ENCODE measurements at places on chromosomes 12 and 14. TPM values are rescaled to one million over a fixed set of nuclear protein-coding genes. Genes with fewer than 3 reads are reported as not detected.

CDH24 gene
- total RNA-seq = 1.6 TPM

ING4 gene
- 71.3 TPM for total RNA-seq

RPS6KL1 gene
- total RNA-seq = 3.2 TPM

DNA sequence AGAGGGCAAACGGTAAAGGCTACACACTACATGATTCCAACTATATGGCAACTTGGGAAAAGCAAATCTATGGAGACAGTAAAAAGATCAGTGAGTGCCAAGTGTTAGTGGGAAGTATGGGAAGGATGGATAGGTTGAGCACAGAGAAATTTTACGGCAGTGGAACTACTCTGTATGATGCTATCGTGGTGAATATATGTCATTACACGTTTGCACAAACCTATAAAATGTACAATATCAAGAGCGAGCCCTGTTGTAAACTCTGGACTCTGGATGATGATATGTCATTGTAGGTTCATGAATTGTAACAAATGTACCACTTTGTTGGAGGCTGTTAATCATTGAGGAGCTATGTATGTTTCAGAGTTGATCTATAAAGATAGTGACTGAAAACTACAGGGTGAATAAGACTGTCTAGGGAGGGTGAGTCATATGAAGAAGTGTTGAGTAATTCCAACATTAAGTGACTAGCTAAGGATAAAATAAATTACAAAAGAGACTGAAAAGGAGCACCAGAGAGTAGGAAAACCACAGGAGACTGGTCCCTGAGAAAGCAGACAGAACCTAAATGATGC lies 349.2 kb upstream of the LMO3 start:
- no peak for DNase-seq

GRCh38 chr12:27733052-27733656 lies 22.5 kb downstream of the MRPS35 start:
- DNase-seq = no peak

- DNase-seq = no peak
Measured at GRCh38 chr14:28707814-28708213, 58.8 kb upstream of the FOXG1 start.

- no peak for DNase-seq
Measured at GRCh38 chr14:88348546-88348945, 25.5 kb upstream of the KCNK10 start.

DNA sequence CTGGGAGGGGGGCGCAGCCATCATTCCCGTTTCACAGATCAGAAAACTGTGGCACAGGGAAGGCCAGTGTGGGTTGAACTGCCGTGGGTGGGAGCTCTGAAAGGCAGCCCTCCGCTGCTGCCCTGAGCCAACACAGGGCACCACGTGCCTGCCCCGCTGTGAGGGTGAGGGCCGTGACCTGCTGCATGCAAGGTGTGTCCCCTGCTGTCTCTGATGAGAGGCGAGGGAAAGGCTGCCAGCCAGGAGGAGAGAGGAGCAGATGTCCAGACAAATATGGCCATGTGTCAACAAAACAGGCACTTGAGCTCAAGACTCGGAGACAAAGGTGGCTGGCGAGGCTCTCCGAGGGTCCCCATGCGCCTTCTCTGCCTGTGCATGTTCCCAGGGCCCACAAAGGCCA lies 108.8 kb downstream of the RBM19 start:
- DNase-seq = no peak

DNA sequence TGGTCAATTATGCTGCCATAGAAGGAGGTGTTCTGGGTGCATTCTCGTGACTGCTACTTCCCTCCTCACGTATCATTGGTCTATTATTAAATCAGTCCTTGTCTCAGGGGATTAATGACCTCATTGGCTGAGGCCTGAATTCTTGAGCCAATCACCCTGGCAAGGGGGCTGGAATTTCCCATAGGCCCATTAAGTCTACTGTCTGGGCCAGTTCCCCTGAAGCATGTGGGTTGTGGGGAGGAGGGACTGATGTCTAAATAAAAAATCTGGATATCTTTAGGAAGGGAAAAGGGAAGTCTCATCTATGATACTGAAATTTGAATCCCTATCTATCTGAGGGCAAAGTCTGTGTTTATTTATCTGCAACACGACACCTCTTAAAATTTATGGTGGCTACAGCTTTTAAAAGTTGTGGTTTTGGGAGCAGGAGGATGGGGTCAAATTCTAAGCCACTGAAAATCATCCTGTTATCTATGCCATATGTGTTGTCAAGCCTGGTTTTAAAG lies 71.9 kb downstream of the DYRK2 start:
- DNase-seq = no peak

GRCh38 chr12:76232013-76232412 lies 116.2 kb downstream of the BBS10 start:
- no peak for DNase-seq

DNA sequence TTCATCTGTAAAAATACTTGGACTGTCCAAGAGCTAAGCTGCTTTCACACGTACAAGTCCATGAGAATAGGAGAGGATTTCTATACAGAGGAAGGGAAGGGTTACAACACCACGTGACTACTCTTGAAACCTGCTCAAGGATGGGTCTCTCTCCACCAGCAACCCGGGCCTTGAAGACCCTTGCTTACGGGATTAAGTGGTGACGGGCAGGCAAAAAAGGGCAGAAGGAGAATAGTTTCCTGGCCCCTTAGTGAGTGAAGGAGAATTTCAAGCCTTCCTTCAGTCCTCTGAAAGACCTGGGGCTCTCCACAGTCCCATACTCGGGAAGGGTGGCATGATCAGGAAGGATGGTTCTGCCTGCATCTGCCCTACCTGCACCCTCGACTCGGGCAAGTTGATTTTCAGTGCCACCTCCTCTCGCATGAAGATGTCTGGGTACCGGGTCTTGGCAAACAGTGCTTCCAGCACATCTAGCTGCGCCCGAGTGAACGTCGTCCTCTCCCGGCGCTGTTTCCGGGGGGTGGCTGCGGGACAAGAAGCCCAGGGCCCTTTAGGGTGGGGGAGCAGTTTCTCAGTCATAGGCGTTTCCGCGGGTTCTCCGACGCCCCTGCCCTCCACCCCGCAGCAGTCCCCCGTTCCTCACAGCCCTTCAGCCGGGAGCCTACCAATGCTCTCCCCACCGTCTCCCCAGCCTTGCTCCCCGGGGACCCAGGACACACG lies 6.3 kb downstream of the OTX2 start:
- no peak for DNase-seq

DNA sequence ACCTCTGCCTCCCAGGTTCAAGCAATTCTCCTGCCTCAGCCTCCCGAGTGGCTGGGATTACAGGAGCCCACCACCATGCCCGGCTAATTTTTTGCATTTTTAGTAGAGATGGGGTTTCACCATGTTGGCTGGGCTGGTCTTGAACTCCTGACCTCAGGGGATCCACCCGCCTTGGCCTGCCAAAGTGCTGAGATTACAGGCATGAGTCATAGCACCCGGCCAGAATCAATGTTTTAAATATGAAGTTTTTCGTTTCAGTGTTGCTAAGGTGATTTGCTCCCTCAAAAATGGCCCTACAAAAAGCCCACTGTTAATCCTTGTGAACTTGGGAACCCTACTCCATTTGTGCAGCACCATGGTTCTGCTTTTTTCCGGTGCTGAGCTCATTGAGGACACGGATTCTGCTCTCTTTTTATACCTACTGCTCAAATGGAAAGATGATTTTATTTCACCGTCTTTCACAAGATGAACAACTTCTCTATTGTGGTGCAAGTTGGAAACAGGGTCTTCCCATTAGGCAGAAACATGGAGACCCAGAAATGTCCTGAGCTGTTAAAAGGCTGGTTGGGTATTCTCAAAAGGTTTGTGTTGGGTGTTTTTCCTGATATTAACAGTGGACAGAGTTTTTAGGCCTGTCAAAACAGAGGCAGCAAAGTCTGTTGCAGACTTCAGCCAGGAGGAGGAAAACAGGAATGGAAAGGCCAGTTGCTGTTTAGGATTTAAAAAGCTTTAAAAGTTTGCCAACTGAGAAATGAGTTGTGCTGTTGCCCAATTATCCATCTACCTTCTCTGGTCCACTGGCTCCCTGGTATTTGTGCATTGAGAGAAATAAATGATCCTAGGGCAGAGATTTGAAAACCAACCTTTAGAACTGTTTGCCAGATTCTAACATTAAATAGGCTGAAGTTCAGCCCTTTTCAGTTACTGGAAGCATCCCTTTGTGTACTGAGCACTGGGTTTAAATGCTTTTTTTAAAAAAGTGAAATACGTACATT lies 85.8 kb downstream of the ATP23 start:
- DNase-seq = no peak

Data from T-cell (primary cell).